ENCODE measurements at places on chromosomes 13 and 19.

DNA sequence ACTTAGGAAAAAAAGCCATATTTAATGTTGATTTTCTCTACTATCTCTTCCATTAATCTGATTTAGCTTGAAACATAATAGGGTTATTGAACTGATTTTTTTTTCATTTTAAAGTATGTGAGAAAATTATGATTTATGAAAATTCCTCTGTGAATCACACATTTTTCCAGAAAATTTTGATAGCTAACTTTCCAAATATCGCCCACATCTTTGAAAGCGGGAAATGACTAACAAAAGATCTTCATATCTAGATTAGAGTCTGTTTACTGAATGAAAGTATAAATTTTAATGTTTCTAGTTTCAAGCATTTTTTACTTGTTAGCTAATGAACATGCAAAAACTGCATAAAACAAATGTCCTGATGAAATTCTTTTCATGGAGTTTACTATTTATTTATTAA lies 97.4 kb downstream of the POSTN start:
- no peak for DNase-seq

- DNase-seq, result no peak
These were observed 8.9 kb downstream of the TSHZ3 start for GRCh38 chr19:31340042-31341025.

DNA sequence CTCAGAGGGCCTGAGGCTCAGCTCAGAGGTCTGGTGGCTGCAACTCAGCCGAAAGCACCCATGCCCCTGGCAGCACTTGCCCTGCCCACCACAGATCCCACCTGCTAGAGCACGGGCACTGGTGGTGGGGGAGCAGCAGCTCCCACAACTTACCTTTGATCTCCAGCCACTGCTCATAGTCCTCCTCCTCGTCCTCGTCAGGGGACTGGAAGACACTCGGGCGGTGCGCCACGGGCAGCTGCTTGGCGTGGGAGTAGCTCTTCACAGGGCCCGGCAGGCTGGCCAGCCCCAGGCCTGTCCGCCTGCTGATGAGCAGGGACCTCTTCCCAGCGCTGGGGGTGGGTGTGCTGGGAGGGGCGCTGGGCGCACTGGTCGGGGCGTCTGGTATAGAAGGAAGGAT lies 14.6 kb downstream of the SUGP1 start:
- DNase-seq, result no peak

DNA sequence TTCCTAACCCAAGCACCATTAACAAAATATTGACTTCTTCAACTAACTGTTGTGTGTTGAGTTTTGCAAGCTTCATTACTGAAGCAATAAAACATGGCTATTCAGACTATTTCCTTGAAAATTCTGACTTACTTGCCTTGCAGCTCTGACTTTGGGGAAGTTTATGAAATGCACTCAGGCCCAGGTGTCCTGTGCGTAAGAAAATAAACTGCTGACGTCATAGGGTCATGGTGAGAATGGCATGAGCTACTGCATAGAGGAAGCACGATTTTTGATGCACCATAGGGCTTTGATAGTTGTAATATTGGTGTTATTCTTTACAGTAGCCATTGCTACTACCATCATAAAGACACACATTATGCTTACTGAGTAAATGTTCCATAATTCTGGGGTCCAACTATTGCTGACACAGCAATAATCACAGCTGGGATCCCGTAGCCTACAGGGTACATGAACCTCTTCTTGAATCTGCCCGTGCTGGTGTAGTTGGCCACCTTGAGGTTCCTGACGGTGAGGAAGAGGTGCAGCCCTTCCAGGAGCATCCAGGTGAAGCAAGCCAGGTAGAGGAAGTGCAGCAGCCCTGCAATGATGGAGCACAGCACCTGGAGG lies 57.9 kb downstream of the MBD3L2B start:
- no peak for DNase-seq

DNA sequence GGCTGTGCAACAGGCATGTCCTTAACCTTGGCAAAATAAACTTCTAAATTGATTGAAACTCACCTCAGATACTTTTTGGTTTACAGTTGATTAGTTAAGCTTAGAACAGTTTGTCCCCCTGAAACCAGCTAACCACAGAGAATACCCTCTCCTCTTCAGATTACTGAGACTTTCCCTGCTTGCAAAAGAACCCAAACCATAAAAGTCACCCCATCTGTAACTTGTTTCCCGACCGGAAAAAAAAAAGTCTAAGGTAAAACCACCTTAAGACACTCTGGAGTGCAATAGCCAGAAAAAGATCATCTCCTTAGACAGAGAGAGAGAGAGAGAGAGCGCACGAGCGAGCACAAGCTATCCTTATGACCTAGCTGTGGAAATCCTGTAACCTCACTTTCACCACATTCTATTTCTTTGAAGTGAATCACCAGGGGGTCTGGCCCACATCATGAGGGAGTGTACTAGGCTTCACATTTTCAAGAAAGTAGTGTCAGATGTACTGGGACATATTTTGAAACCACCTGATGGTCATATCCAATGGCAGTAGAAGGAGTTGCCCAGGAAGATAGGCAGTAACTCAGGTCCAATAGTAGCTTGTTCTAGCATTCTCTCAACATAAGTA lies 11.1 kb upstream of the GTF2F2 start:
- DNase-seq, result no peak

- DNase-seq, result no peak
These were observed 173.7 kb downstream of the KLF12 start for GRCh38 chr13:73960474-73960873.

DNA sequence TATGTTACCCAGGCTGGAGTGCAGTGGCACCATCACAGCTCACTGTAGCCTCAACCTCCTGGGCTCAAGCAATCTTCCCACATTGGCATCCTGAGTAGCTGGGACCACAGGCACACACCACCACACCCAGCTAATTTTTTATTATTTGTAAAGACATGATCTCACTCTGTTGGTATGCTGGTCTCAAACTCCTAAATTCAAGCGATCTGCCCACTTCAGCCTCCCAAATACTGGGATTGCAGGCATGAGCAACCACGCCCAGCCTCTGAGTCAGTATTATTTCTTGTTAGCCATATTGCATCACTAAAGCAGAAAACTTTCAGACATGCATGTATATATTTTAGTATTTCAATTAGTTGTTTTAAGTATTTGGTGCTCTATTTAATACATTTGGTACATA lies 376.4 kb downstream of the GPC6 start:
- DNase-seq, result no peak

- no peak for DNase-seq
These were observed 161.8 kb downstream of the KCTD12 start for GRCh38 chr13:76724421-76724820.

- DNase-seq, result no peak
These were observed 543.0 kb downstream of the GPC6 start for GRCh38 chr13:93769607-93770006.

DNA sequence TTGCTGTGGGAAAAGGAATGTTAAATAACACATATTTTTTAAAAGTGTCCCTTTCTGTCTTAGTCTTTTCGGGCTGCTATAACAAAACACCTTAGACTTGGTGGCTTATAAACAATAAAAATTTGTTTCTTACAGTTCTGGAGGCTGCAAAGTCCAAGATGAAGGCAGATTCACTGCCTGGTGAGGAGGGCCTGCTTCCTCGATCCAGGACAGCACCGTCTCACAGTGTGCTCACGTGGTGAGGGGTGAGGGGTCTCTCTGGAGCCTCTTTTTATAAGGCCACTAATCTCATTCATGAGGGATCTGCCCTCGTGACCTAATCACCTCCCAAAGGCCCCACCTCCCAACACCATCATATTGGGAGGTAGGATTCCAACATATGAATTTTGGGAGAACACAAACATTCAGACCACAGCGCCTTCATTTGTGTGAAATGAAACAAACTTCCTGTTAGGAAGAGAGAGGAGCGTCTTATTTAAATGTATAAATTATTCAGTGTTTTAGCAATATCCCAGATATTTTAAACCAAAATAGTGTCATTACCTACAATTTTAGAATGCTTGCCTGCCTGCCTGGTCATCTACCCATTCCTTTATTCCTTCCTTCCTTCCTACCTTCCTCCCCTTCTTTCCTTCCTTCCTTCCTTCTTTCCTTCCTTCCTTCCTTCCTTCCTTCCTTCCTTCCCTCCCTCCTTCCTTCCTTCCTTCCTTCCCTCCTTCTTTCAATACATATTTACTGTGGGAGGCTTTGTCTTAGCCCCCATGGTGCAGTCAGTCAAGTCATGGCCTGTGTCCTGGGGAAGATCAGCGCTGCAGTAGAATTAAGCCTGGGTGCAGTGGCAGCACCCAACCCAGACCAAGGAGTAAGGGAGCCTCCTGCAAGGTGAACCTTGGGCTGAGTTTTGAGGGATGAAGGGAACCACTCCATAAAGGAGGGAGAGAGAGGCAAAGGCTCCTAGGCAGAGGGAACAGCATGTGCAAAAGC lies 84.2 kb downstream of the TEX26 start:
- no peak for DNase-seq

GRCh38 chr13:25821776-25822175 lies 230.0 kb downstream of the SHISA2 start:
- DNase-seq, result no peak

GRCh38 chr19:11534538-11534937 lies 4.1 kb upstream of the CNN1 start:
- DNase-seq, result no peak

DNA sequence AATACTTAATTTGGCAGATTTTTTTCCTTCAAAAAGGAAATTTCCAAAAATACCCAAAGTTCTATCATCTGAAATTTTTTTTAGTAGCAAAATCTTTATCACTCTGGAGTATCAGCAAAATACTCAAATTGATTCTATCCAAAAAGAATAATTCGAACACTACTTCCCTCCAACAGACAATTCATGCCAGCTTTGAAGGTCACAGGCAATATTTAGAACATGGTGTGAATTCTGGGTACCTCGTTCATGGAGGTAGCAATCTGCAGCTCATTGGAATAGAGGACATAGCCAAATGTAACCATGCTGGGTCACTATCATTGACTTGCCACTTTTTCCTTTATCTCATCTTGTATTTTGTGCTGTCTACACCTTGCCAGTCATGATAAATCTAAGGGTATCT lies 119.8 kb downstream of the STARD13 start:
- no peak for DNase-seq

DNA sequence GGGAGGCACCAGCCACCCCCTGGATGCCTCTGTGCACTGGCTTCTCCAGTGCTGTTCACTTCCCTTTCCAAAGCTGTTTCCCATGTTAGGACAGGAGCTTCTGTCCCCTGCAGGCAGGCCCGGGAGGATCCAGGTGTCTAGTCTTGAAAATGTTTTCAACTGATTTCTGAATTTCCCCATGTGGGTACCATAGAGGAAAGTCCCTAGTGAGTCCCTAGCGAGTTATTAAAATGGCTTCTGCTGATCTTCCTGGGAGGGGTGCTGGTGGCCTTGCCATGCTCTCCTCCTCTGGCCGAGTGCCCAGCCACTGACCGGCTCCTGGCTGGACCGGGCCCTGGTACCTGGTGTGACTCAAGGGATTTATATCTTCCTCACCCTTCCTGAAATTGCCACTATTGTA lies 5.2 kb upstream of the ANKRD10 start:
- no peak for DNase-seq

GRCh38 chr19:41144403-41144802 lies 30.2 kb downstream of the CYP2F1 start:
- peak; percentile 70 for DNase-seq

DNA sequence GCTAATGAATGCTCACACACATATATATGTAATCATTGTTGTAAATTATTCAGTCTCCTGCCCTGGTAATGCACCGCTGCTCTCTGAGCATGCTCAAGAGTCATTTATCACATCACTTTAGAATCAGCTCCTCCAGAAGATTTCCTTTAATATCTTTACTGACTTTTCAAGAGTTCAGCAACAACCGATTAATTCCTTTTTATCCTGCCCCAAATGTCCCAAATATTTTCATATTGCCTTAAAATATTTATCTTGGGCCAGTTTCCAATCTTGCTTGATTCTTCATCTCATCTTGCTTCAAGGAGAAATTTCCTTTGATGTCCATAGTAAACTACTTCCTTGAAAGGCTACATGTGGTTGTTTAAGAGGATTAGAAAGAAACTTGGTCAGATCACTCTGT lies 132.5 kb downstream of the NHLRC3 start:
- no peak for DNase-seq

DNA sequence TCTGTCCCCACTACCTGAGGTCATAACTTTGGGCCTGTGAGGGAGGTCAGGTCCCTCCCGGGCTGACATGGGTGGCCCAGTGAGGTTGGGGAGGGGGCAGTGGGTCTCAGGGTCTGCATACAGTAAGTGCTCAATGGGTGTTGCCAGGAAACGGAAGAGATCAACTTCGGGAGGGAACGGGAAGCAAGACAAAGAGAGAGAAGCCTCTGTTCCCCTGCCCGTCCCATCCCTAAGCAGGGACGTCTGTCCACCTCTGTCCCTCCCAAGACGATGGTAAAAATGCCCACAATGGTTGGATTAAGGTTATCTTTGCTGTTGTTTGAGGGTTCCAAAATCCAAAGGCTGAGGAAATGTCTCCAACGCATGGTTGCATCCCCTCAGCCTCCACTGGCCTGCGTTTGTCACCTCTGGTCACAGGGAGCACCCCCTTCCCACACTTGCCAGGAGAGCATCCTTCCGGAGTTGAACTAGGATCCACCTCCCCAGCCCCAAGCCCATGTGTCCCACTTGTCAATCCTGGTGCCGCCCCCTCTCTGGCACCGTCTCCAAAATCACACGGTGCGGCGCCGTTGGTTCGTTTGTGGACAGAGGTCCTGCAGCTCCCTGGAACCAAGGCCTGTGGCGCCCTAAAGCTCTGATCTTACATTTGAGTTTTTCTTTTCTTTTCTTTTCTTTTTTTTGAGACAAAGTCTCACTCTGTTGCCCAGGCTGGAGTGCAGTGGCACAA lies 774 bp upstream of the HOMER3 start:
- no peak for DNase-seq

- DNase-seq, result no peak
These were observed 7.3 kb downstream of the PPP6R1 start for GRCh38 chr19:55251341-55252081.

DNA sequence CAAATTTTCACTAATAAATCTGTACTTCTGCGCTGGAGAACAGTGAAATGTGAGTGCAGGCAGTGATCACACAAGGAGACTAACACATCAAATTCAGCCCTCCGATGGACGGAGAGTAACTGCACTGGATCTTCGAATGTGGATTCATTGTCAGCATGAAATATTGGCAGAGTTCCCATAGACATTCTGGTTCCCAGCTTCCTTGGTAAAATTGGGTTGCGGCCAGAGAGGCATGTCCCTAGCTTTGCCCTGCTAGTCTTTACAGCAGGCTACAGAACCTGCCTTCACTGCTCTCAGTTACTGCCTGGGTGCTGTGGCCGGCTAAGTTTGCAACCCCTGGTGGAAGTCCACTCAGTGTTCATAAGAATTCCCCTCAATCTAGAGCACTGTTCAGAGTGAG lies 32.3 kb upstream of the UQCRFS1 start:
- DNase-seq, result no peak

GRCh38 chr13:42076309-42076713 lies 27.9 kb downstream of the DGKH start:
- DNase-seq, result no peak
